ENCODE measurements at places on chromosomes 4 and X.

GRCh38 chrX:46953597-46953996, 41.4 kb downstream of the JADE3 start:
- no peak for DNase-seq

DNA sequence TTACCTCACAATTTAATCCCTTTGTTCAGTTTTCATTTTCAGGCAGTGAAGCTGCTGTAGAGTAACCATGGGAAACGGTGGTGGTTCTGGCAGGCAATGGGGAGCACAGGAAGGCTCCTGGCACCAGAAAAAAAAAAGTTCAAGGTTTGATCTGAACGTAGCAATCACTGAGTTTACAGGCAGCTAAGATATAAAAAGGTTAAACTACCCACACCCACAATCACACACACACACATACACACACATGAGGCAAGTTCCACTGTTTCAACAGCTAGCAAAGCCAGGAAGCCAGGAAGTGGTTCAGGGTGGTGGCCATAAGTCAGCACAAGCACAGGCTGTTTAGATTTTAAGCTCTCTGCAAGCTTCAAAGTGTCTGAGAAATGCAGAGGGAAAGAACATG, at the start of gene SULT1B1:
Gene SULT1B1 (minus strand): TSS at position 166 of the 400 bp plus-strand sequence. CDS start 5,403 bp downstream, outside the sequence.
- no peak for DNase-seq

GRCh38 chr4:143380629-143381028, 44.0 kb downstream of the GAB1 start:
- DNase-seq = no peak

DNA sequence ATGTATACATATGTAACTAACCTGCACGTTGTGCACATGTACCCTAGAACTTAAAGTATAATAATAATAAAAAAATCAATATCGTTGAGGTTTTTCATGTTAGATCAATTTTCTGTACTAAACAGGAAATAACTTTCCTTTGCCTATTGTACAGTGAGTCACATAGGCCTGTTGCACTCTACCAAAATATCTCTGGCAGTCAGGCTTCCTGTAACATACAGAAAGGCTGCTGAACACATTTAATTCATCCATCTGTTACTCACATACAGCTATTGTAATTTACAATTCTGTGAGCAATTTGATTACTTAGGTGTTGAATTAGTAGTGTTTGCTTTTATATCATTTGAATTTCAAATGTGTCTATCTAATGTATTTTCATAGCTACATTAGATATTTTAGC, 427.8 kb downstream of the TMA16 start:
- DNase-seq = no peak
